ENCODE measurements at places on chromosomes 5 and 9. TPM values are rescaled to one million over a fixed set of nuclear protein-coding genes. Genes with fewer than 3 reads are reported as not detected.

Gene PCDHB11
- 4.7 TPM for total RNA-seq

- H3K27ac ChIP-seq: no peak overlapping the region
- no peak for DNase-seq
- peaks cover 14% of the 10 kb centered on the region for H3K36me3 ChIP-seq
- H3K4me3 ChIP-seq: no peak overlapping the region
Measured at GRCh38 chr5:6649681-6650080, 16.4 kb downstream of the SRD5A1 start.

GRCh38 chr5:146209714-146210113 is 6.3 kb downstream of the RBM27 start:
- no peaks in the 10 kb centered on the region for H3K27me3 ChIP-seq
- peaks cover 3% of the 10 kb centered on the region for H3K4me1 ChIP-seq
- H3K4me3 ChIP-seq: no peak overlapping the region
- H3K27ac ChIP-seq: no peak overlapping the region
- no peak for DNase-seq
- H3K36me3 ChIP-seq: peaks cover 2% of the 10 kb centered on the region

Gene PCDHA6
- total RNA-seq: 12.5 TPM

Gene POU5F2
- total RNA-seq: 1.1 TPM

Gene SLC24A2
- total RNA-seq: 0.02 TPM

Gene FGF1
- not detected for total RNA-seq

DNA sequence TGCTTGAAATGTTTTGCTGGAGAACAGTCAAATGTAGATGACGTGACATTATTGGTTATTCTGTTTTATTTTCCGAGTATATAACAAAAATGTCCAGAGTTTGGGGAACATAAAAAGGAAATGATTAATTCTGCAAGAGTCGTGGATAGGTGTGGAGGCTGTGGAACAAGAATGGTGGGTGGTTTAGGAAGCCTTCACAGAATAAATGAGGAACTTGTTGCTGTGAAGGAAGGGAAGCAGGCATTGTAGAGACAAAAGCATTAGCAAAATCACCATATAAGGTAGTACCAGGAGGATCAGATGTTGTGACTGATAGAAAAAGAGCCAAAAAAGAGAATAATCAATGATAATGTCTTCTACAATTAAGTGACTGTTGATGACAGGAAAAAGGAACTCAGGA is 66.2 kb upstream of the CNTLN start:
- H3K27me3 ChIP-seq: no peaks in the 10 kb centered on the region
- no peak for DNase-seq
- peaks cover 2% of the 10 kb centered on the region for H3K4me1 ChIP-seq
- no peak overlapping the region for H3K4me3 ChIP-seq

DNA sequence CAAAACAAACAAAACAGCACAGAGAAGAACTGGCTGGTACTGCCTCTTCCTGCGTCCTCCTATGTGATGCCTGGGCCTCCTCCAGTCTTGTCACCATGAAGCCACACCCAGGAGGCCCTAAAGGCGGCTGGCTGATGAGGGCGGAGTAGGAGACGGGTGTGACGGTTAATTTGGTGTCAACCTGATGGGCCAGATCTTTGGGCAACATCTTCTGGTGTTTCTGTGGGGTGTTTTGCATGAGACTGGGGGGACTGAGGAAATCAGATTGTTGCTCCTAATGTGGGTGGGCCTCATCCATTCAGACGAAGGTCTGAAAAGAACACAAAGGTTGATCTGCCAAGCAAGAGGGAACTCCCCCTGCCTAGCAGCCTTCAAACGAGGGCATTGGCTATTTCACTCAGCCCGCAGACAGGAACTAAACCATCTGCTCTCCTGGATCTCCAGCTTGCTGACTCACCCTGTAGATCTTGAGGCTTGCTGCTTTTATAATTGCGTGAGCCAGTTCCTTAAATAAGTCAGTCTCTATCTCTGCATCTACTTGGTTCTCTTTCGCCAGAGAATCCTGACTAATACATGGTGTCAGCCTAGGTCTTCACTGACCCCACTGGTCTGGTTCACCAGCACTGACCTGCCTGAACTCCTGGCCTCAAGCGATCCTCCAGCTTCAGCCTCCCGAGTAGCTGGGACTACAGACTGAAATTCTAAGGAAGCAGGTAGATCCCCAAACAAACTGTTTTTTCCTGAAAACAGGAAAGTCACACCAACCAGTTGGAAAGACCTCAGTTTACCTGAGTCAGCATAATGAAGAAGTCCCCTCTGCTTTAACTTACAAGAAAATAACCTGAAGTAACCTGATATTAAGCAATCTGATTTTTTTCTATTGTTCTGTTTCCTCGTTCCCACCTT is 12.8 kb upstream of the ZFP62 start:
- H3K36me3 ChIP-seq: no peaks in the 10 kb centered on the region
- no peak overlapping the region for H3K27ac ChIP-seq
- DNase-seq: no peak
- no peak overlapping the region for H3K4me3 ChIP-seq
- H3K27me3 ChIP-seq: peaks cover 20% of the 10 kb centered on the region
- peaks cover 2% of the 10 kb centered on the region for H3K4me1 ChIP-seq

- no peak overlapping the region for H3K27ac ChIP-seq
- no peak overlapping the region for H3K4me3 ChIP-seq
- H3K36me3 ChIP-seq: no peaks in the 10 kb centered on the region
- H3K27me3 ChIP-seq: peaks cover 9% of the 10 kb centered on the region
- peaks cover 18% of the 10 kb centered on the region for H3K4me1 ChIP-seq
Measured at GRCh38 chr5:173456751-173457171, 128.5 kb upstream of the STC2 start.

- H3K36me3 ChIP-seq: peaks cover 2% of the 10 kb centered on the region
- no peak for DNase-seq
- peaks cover 17% of the 10 kb centered on the region for H3K27me3 ChIP-seq
- no peaks in the 10 kb centered on the region for H3K4me1 ChIP-seq
- no peak overlapping the region for H3K27ac ChIP-seq
Measured at GRCh38 chr5:180775624-180776023, 27.0 kb downstream of the MGAT1 start.

DNA sequence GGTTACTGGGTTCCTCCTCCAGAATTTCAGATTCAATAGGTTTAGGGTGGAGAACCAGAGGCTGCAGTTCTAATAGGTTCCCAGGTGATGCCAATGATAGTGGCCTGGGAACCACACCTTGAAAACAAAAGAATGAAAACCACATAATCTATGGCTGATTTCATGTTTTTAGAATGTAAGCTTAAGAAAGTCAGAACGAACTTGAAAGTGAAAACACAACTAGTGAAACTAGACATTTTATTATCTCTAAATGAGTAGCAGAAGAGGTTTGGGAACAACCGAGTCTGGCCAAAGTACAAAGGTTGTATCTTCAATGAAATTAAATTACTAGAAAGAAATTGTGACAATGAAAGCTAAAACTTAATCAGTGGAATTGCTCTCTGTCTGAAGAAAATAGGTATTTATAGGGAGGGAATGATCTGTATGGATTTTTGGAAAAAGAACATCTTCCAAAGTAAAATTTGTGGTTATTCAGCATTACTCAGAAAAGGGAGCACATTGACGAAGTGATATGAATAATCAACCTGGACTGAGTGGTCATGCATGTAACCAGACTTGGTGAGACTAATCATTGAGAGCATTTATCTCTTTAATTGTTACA is 24.9 kb upstream of the CEP120 start:
- H3K27me3 ChIP-seq: no peaks in the 10 kb centered on the region
- DNase-seq: no peak
- H3K4me3 ChIP-seq: no peak overlapping the region
- no peak overlapping the region for H3K27ac ChIP-seq

Gene SLC1A3
- total RNA-seq: 14.5 TPM

GRCh38 chr5:157682257-157682656 is 10.9 kb downstream of the C5orf52 start:
- H3K27me3 ChIP-seq: no peaks in the 10 kb centered on the region
- H3K4me3 ChIP-seq: no peak overlapping the region
- DNase-seq: no peak
- peaks cover 13% of the 10 kb centered on the region for H3K4me1 ChIP-seq
- no peak overlapping the region for H3K27ac ChIP-seq

- H3K4me1 ChIP-seq: no peaks in the 10 kb centered on the region
- no peaks in the 10 kb centered on the region for H3K36me3 ChIP-seq
- H3K27me3 ChIP-seq: no peaks in the 10 kb centered on the region
- H3K27ac ChIP-seq: no peak overlapping the region
- no peak for DNase-seq
- H3K4me3 ChIP-seq: no peak overlapping the region
Measured at GRCh38 chr5:129345213-129345924, 114.7 kb upstream of the ADAMTS19 start.

DNA sequence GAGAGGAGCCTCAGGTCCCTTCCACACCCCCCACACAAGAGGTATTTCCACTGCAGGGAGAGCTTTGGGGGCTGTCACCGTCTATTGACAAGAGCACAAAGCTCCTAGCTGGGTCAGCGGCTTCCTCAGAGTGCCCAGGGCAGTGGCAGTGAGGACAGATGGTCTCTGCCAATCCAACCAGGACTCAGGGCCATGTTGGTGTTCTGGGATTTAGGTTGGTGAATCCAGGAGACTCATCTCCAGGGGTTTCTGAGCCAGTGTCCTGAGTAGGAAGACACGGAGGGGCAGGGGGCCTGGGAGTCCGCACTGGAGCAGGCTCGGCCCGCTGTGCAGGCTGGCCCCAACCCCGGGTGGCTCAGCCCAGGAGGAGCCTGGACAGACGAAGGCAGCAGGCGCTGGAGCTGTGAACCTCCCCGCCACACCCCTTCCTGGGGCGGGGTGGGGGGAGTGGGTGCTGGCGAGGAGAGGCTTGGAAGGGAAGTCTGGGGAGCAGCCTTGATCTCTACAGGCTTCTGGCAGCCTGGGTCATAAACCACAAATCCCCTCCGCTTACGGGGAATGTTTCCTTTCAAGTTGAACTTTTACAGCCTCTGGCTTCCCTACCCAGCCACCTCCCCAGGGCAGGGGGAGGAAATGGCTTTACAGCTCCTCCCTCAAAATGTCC is 19.6 kb downstream of the CRB2 start:
- H3K27me3 ChIP-seq: peaks cover 17% of the 10 kb centered on the region
- peaks cover 4% of the 10 kb centered on the region for H3K36me3 ChIP-seq
- no peak overlapping the region for H3K4me3 ChIP-seq
- no peak overlapping the region for H3K27ac ChIP-seq
- peaks cover 17% of the 10 kb centered on the region for H3K4me1 ChIP-seq
- no peak for DNase-seq

- no peak overlapping the region for H3K27ac ChIP-seq
- peaks cover 3% of the 10 kb centered on the region for H3K4me1 ChIP-seq
- H3K27me3 ChIP-seq: no peaks in the 10 kb centered on the region
- no peak overlapping the region for H3K4me3 ChIP-seq
- H3K36me3 ChIP-seq: peaks cover 3% of the 10 kb centered on the region
- DNase-seq: no peak
Measured at GRCh38 chr5:154221371-154221896, 30.9 kb downstream of the GALNT10 start.

- H3K4me3 ChIP-seq: no peak overlapping the region
- H3K27ac ChIP-seq: no peak overlapping the region
- H3K36me3 ChIP-seq: no peaks in the 10 kb centered on the region
- H3K4me1 ChIP-seq: peaks cover 42% of the 10 kb centered on the region
- DNase-seq: no peak
Measured at GRCh38 chr9:131731644-131732043, 8.2 kb downstream of the RAPGEF1 start.

Gene PAPPA
- total RNA-seq: 0.33 TPM

GRCh38 chr5:2761921-2762488 is 10.5 kb upstream of the IRX2 start:
- no peak for DNase-seq
- H3K36me3 ChIP-seq: no peaks in the 10 kb centered on the region
- H3K4me1 ChIP-seq: no peaks in the 10 kb centered on the region
- peak overlapping the region; percentile 14 for H3K27ac ChIP-seq
- H3K27me3 ChIP-seq: peaks cover 94% of the 10 kb centered on the region

DNA sequence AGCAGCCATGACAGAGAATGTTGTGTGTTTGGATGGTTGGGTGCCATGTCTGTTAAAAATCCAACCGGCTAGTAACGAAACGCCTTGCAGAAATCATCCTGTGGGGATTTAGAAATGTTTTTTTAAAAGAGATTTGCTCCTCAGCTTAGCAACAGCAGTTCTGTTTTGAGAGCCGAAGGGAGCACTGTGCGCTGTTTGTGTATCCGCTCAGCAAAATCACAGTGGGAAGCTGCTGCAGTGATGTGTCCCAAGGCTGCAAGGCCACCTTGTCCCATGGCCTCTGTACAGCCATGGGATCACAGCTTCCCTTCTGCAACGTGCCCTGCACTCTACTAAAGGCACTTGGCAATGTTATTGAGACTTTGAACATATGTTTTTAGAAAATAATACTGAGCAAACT is 40.9 kb downstream of the TRIO start:
- H3K4me1 ChIP-seq: peaks cover 26% of the 10 kb centered on the region
- no peak overlapping the region for H3K27ac ChIP-seq
- H3K27me3 ChIP-seq: no peaks in the 10 kb centered on the region
- H3K4me3 ChIP-seq: no peak overlapping the region
- H3K36me3 ChIP-seq: no peaks in the 10 kb centered on the region

- H3K27me3 ChIP-seq: no peaks in the 10 kb centered on the region
- H3K27ac ChIP-seq: no peak overlapping the region
- DNase-seq: no peak
- H3K4me3 ChIP-seq: no peak overlapping the region
- peaks cover 7% of the 10 kb centered on the region for H3K36me3 ChIP-seq
- H3K4me1 ChIP-seq: peaks cover 12% of the 10 kb centered on the region
Measured at GRCh38 chr9:87020169-87020950, 73.1 kb upstream of the GAS1 start.

DNA sequence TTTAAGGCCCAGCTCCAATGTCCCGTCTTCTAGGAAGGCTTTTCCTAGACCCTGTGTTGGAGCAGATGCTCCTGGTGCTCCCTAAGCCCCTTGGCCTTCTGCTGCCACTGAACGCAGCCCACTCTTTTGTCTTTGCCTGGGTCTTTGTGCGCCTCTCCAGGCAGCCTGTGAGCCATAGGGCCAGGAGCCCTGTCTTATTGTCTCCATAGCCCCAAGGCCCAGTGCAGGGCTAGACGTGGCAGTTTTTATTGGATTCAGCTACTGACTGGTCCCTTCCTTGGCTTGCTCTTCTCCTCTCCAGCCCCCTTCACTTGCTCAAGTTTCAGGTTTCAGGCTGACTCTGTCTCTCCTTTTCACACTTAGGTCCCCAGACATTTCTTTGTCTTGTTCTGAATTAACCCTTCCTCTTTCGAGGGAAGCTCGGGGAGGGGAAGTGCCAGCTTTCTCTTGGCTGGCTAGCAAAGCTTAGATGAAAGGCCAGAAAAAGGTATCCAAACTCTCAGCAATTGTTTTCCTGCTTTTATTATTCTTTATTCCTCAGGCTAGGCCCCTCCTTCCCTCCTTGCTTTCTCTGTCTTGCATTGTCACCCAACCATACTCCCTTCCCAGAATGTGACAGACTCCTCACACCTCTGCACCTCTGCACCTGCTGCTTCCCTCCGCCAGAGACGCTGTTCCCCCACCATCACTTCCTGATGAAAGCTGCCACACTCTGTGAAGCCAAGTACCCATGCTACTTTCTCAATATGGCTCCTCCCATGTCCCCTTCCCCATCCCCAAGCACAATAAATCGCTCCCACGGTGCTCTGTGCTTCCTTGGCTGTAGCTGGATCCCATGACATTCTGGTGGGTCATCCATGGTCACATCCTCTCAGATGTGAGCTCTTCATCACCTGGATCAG is 101.6 kb upstream of the CPEB4 start:
- H3K4me3 ChIP-seq: no peak overlapping the region
- no peak for DNase-seq
- peaks cover 4% of the 10 kb centered on the region for H3K27me3 ChIP-seq
- H3K36me3 ChIP-seq: no peaks in the 10 kb centered on the region

GRCh38 chr9:124394596-124394995 is 20.6 kb downstream of the PSMB7 start:
- no peak overlapping the region for H3K27ac ChIP-seq
- H3K4me3 ChIP-seq: no peak overlapping the region
- no peak for DNase-seq
- H3K36me3 ChIP-seq: peaks cover 4% of the 10 kb centered on the region
- H3K27me3 ChIP-seq: no peaks in the 10 kb centered on the region

Measured in progenitor cell of endocrine pancreas (in vitro differentiated cells).